ENCODE measurements at places on chromosomes 6 and 20.

DNA sequence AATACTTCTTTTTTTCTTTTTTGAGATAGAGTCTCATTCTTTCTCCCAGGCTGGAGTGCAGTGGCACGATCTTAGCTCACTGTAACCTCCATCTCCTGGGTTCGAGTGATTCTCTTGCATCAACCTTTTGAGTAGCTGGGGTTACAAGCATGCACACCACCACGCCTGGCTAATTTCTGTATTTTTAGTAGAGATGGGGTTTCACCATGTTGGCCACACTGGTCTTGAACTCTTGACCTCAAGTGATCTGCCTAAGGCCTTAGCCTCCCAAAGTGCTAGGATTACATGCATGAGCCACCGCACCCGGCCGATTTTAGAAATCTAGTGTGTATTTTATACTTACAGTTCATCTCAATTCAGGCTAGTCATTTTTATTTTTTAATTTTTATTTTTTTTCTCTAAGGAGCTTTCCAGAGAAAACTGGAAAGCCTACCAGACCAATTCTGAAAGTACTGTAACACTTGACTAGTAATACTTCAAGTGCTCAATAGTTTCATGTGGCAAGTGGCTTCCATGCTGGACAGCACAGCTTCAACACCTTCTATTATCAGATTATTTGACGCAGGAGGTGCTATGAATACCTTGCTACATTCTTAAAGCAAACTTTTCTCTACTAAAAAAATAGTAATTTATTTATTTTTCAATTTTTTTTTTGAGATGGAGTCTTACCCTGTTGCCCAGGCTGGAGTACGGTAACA lies 25.0 kb downstream of the POLR1C start:
- no peak for DNase-seq

DNA sequence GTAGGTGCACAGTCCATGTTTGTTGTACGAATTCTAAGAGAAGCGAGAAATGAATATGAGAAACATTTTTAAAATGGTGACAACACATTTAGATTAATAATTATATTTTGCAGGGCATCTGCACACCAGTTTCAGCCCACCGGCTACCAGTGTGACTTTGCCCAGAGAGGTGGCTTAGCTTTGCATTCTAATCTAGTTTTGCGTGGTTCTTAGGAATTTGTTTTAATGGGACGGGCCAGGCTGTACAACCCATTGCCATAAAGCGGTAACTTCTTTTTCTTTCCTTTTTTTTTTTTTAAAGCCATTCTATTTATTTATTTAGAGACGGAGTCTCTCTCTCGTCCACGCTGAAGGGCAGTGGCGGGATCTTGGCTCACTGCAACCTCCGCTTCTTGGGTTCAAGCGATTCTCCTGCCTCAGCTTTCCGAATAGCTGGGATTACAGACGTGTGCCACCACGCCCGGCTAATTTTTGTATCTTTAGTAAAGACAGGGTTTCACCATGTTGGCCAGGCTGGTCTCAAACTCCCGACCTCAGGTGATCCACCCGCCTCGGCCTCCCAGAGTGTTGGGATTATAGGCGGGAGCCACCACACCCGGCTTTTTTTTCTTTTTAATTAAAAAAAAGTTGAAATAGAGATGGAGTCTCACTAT lies 829 bp downstream of the MANBAL start:
- DNase-seq: no peak

DNA sequence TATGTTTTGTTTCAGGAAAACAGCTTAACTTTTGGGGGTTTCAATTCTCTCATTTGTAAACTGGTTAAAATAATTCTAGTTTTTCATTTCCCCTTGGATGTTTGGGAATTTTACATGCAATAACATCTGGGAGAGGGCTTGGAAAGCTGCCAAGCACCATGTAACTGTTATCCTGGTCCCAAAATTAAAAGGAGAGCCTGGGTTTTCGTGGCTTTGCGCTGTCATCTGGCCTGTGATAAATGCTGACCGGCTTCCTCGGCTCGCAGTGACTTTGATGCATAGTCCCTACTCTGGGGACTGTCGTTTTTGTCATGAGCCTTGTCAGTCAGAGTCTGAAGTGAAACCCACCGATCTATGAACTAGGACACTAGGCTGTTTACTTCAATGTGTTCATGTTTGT lies 12.2 kb downstream of the SLC35F1 start:
- DNase-seq: no peak

GRCh38 chr20:41047975-41048305 lies 19.3 kb downstream of the TOP1 start:
- no peak for DNase-seq

- no peak for DNase-seq
These were observed 930.6 kb downstream of the KIF16B start for GRCh38 chr20:15642676-15643075.

DNA sequence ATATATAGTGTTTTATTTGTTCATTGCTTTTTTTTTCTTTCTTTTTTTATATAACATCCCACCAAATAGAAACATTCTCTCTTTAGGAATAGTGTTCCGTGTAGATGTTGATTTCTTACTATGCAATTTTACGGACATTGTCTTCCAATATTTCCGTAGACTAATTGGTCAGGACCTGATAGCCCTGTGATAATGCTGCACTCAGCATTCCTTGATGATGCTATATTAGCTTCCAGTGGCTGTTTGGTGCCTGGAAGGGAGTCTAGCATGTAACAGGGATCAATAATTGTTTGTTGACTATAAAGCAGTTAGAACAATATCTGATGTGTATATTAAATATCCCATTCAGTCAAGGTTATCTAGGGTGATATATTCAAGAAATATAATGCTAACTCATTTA lies 6.7 kb upstream of the OR2W1 start:
- no peak for DNase-seq

Data from DMS 273 treated with DMSO at 0.1 percent for 48 hours (cell line).